Cerebellar nuclear complex (tissue), 1 donor: ENCODE measurements at places on chromosomes 11 and 22.

DNA sequence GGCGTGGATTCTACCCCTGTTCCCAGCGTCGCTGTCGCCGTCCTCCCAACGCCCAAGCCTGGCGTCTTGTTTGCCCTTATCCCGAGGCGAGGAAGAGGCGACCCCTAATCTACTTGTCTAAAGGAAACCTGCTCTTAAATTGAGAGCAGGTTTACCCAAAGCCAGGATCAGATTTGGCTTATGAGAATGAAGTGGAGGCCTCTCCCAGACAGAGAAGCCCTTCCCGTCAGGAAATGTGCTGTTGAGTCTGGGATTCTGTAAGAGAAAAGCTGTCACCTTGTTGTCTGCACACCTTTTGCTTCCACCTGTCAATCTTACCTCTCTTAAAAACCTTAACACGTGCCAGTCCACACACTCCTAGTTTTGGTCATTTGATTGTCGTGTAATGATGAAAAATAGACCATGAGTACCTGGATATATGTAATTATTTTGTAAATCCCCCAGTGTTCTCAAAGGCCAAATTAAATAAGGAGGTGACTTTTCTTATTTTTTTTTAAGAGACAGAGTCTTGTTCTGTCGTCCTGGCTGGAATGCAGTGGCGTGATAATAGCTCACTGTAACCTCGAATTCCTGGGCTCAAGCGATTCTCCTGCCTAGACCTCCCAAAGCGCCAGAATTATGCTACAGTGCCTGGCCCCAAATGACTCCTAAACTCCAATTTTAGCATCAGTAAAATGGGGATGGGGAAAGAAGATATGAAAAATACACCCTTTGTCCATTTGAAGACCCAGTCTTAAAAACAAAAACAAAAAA is 627 bp downstream of the GTF2H1 start:
- no peak for DNase-seq

DNA sequence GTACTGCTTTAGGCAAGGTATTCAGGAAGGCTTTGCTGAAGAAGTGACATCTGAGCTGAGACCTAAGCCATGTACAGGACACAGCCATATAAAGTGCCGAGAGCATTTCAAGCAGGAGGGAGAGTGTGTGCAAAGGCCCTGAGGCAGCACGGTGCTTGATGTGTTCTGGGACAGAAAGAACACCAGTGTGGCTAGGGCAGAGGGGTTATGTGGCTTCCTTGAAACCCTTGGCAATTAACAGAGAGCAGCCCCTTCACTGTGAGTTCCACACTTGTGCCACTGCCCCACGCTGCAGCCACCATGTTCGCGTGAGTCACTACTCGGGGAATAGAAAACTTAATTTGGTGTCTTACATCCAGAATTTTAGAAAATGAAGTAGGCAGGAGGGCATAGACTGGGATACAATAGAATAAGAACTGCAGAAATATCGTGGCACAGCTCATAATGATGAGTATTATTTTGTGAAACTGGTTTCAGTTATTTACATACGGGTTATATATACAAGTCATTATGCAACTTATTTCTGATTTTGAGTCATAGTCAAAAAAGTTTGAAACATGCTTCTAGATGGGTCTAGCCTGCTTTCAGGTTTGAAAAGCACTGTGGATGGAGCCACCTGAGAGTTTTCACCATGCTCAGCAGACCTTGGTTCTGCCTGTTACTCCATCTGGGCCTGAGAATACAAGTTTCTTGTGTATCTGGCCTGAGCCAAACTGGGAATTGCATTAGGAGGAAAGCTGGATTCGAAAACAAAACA is 11.8 kb downstream of the IL10RA start:
- no peak for DNase-seq

- no peak for DNase-seq
Measured at GRCh38 chr22:22895776-22896445, 8.3 kb downstream of the IGLL5 start.

DNA sequence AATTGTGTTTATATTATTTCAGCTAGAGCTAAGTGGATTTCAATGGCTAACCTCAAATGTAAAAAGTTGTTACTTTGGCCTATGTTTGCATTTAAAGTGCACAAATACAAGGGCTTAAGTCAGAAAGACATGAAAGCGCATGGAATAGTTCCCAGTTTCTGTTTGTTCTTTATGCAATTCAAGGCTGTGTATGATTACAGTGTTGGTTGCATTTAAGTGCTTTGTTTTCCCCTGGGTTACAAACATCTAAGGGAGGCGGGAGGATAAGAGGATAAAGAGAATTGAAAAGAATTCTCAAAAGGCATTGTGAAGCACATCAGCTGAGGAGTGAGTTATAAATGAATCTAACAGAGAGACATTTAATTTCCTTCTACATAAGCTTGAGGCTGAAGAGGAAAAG is 453.4 kb downstream of the NTM start:
- no peak for DNase-seq

DNA sequence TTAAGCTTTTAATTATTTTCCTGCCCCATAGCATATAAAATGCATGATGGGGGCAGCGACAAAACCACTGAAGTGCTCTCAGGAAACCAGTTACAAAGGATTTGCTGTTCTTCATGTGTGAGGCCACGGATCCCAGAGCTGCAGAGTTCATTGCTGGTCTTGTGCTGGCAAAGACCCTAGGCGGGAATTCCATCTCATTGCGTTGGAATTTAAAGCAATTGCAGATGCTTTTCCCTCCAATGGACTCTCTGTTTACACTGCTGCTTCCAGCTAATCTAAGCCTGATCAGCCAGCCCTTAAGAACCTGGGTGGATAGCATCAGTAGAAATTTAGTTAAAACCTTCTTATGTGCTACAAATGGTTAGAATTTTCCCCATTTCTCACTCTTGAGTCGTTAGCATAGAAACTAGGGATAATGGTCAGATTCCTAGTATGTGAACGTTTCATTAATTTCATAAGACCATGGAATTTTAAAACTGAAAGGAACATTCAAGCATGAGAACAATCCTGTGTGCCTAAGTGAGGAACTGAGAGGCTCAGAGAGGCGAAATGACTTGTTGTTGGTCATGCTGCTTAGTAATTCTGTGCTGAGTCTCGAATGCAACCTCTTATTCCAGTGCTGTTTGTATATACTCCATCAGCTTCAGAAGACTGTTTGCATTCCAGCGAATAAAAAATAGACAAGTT is 36.1 kb upstream of the ADSL start:
- DNase-seq, result no peak

- DNase-seq, result no peak
Measured at GRCh38 chr11:94539420-94539819, 4.3 kb upstream of the FUT4 start.

DNA sequence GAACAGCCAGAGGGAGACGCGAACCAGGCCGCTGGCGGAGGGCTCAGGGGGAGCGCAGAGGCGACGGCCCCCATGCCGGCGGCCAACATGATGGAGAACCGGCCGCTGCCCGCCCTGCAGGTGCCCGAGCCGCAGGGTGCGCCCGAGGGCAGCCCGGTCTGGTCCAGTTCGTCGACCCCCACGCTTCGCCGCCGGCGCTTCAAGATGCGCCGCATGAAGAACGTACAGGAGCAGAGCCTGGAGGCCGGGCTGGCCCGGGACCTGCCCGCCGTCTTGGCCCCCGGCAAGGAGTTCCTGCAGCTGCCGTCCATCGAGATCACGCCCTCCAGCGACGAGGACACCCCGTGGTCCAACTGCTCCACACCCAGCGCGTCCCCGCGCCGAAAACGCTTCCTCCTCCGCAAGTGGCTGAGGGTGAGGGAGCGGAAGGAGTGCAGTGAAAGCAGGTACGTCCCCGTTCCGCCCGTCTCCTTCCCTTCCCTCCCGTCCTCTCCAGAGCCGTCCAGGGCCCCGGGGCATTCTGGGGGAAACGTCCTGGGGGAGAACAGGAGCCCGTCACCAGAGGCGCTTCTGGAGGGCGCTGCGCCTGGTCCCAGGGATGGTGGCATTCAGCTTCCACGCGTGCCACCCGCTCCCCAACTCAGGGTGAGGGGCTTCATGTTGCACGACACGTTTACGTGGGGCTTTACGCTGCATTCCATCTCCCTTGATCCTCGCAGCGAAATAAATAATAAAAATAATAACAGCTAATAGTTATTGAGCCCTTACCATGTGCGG is 840 bp downstream of the GRAMD1B start:
- no peak for DNase-seq

DNA sequence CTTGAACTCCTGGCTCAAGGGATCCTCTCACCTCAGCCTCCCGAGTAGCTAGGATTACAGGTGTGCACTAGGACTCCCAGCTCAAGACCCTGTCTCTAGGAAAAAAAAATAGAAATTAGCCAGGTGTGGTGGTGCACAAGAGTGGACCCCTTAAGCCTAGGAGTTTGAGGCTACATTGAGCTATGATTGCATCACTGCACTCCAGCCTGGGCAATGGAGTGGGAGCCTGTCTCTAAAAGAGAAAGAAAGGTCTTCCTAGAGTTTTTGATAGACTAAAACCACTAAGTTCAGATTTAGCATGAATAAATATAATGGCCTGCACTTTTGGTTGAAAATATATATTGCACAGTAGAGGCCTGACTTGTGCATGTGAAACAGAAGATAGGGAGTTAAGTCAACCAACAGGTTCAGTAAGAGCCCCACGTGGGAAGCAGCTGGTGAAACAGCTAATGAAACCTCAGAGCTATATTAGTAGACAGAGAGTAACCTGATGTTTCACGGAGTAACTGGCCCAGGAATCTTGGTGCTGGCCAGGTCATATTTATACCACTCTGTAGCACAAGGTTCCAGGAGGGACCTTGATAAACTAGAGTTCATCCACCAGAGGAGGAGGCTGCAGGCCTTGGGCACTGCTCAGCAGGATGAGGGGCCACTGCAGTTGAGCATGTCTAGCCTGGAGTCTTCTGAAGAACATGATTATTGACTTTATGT is 4.6 kb upstream of the MICAL3 start:
- no peak for DNase-seq
